CD4-positive, alpha-beta T cell treated with Interleukin-1 beta for 1 hour (primary cell): ENCODE measurements at places on chromosomes 3 and 15.

GRCh38 chr15:40115670-40116093 is 7.0 kb upstream of the BMF start:
- DNase-seq = peak; percentile 73

DNA sequence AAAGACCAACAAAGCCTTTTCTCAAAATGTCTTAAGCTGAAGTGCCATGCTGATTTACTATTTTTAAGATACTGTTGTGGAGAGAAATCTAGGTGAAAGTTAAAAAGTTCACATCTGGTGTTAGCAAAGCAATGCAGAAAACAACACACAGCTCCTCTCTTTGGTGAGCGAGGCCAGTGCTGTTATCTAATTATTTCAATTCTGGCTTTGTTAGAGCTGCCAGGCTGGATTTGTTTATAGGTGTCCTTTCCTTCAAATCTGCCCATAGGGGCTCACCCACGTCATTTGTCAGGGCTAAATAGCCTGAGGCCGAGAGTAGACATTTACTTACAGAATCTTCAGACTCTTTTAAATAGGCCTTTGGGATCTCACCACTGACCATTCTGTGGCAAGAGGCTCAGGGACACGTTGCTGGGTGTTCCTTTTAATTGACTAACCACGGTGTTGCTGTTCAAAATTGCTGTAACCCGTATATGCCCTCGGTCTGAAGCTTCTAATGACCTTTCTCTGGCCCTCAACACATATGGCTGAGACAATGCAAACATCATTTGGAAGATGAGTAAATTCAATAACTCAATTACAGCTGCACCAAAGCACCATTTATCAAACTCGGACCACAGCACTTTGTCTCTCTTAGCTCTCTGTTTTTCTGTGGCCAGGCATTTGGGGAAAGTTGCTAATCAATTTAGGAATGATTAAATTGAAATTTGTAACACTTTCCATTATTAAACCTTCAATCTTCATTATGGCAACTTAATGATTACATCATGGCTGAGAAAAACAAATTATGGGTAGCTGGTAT is 152.6 kb downstream of the PDZRN3 start:
- DNase-seq = no peak

DNA sequence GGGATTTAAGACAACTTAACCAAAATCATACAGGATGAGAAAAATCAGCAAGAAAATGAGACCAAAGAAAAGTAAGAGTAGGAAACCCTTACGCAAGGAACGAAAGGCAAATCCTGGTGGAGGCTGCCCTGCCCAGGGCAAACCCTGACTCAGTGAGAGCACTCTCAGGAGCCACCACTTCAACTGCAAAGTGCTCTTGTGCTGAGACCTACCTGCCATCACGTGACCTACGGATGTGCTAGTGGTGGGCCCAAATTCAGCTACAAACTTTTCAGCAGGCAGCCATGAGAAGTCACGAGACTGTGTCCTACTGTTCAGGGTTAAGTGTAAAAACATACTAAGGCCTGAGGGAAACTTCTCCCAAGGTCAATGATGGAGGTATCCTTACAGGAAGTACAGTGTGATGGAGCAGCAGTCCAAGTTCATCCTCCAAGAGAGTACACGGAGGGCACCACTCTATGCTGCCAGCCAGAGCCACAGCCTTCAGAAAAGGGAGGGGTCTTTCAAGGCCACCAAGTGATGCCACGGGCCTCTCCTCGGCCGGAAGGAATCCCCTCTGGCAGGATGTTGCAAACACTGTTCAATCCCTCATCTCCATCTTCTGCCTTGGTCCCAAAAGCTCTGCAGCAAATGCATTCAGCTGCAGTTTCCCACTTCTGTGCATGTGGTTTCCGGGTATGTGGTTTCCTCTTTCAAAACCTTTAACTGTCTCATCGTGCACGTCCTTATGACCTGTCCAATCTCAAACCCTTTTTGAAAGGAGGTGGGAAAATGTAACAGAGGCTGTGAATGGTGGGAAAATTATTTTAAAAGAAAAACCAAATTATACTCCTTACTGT is 9.5 kb downstream of the CHSY1 start:
- peak; percentile 82 for DNase-seq

DNA sequence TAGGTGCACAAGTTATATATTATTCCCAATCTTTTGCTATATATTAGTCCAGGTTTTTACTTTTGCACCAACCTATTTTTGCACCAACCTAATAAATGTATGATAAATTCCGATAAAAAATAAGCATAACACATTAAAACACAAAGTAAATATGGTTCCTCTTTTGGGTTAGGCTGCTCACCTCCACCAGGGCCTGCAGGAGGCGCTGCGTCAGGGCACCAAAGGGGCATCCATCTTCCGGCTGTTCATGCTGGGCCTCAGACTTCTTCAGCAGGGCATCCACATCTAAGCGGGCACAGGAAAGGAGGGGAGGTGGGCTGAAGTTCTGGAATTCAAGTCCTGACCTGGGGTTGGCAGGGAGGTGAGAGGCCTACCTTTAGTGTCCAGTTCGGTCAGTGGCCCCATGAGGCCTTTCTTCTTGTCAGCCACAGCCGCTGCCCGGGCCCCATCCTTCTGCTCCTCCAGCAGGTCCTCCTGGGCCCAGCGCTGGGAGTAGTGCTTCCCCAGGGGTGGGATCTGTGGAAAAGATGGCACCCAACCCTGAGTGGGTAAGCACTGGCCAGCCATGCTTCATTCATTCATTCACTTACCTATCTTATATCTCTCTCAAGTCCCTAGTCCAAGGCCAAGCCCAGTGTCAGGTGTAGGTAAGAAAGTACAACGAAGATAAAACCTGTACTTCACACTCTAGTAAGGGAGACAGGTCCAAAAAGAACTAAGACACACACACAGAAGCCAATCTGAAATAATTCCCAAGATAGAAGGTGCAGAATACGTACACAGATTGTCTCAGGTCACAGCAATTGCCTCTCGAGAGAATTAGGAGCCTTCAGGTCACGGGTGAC is 5.2 kb downstream of the TADA3 start:
- no peak for DNase-seq
